K562 (cell line): ENCODE measurements at places on chromosomes 11 and 22.

GRCh38 chr22:48438800-48439559, 1388.7 kb downstream of the BRD1 start:
- peak; percentile 15 for DNase-seq

DNA sequence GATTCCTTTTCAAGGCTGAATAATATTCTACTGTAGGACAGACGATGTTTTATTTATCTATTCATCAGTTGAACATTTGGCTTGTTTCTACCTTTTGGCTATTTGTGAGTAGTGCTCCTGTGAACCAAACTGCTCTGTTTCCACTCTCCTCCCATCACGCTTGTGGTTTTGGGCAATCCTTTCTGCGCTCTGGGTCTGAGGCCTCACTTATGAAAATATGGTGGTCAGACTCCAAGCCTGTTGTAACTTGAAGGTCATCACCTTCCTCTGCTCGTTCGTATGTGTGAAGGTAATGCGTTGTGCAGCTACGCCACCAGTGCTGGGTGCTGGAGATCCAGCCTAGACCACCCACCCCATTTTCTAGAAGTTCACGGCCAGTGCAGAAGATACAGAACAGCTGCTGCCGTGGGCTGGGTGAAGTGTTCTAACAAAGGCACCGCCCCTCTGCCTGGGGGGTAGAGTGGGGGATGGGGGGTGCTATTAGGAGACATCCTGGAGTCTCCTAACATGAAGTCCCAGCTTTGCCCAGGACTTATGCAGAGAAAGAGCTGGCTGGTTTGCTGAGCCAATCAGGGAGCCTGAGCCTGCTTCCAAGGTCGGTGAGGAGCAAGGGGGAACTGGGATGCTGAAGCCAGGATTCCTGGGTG, 21.0 kb downstream of the PTPN5 start:
- no peak for DNase-seq

DNA sequence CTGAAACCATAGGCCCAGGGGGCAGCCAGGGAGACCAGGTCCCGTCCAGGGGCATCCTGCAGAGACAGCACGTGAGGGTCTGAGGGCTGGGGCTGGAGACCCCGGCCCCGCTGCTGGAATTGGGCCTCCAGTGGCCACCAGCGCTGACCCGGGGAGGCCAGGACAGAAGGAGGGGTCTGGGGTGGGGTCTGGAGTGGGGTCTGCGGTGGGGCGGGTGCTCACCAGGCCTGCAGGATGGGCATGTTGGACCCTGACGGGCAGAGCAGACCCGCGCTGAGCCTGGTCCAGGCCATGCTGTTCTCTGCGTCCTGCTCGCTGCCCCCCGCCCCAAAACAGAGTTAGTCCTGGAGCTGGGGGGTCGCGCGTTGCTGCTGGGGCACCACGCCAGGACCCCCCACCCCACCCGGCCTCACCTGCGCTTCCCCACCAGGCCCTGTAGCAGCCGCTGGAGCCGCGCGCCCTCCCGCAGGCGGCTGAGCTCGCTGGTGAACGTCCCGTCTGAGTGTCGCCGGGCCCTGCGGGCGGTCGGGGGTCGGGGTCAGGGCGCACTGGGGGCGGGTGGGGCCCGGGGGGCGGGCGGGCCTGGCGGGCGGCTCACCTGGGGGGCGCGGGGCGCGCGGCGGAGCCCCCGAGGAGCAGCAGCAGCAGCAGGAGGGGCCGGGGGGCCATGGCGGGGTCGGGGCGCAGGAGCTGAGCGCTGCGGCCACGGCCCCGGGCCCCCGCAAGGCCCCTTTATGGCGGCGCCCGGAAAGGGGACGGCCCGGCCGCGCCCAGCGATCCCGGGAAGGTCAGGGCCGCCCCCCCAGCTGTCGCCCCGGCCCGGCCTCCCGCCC, at the start of gene SCT:
Gene SCT, minus strand, starts transcription at position 707 of the 833 bp plus-strand sequence. Its CDS starts 38 bp downstream, at position 669.
- no peak for DNase-seq

DNA sequence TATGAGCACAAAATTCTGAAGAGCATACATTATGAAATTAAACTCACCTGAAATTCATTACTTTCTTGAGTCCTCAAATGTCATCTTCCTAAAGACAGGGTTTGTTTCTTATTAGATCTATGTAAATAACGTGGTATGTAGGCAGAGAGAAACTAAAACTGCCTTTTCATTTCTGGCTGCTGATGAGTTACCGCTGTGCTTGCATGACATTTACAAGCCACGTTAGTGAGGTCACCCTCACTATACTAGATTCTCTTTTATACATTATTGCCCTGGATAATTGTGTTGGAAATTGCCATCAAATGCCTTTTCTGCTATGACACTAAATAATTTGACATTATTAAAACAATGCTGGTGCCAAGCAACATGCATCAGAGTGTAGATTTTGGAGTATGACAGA, 748.3 kb upstream of the ANO3 start:
- DNase-seq, result no peak
